ENCODE measurements at places on chromosomes 7 and 10.

DNA sequence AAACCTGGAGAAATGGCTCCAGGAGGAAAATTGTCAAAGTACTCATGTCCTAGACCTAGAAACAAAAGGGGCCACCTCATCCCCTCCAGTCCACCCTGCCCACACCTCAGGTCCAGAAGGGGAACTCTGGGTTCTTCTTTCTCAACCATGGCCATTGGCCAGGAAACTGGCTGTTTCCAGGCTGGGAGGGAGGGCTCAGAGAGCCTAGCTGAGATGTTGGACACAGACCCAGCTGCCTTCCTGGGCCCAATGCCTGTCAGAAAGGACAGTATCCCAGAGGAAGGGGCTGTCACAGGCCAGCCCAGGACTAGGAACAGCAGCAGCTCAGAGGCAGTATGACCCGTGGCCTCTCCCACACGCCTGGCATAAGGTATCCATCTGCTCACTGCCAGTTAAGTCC, 9.6 kb downstream of the GRID1 start:
- no peak for DNase-seq

DNA sequence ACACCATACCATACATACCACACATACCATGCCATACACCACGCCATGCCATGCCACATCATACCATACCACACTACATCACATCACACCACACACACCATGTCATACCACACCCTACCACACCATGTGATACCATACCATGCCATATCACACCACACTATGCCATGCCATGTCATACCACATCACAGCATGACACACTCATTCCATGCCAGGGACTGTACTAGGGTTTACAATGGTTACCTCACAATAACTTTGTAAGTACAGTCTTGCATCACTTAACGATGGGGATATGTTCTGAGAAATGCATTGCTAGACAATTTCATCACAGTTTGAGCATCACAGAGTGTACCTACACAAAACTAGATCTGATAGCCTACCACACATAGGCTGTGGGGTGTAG, 14.5 kb downstream of the PYROXD2 start:
- no peak for DNase-seq

DNA sequence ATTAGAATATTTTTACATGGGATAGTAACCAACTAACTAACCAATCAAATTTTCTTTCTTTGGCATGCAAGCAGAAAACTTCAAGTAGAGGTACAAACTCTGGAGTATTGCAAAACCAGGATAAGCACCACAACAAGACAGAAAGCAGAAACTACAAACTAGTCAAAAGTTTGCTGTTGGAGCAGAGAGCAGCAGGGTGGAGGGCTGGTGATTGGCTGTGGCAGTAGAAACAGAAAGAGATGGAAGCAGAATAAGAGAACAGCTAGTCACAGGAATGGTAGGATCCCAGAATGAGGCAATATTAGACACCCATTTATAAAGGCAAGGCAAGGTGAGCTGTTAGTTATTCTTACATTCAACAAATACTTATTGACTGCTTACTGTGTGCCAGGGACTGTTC, 6.8 kb upstream of the MACC1 start:
- no peak for DNase-seq

GRCh38 chr10:57015187-57015586, 654.1 kb upstream of the ZWINT start:
- no peak for DNase-seq

- no peak for DNase-seq
These were observed 259.5 kb downstream of the GRID1 start for GRCh38 chr10:86107131-86107530.

DNA sequence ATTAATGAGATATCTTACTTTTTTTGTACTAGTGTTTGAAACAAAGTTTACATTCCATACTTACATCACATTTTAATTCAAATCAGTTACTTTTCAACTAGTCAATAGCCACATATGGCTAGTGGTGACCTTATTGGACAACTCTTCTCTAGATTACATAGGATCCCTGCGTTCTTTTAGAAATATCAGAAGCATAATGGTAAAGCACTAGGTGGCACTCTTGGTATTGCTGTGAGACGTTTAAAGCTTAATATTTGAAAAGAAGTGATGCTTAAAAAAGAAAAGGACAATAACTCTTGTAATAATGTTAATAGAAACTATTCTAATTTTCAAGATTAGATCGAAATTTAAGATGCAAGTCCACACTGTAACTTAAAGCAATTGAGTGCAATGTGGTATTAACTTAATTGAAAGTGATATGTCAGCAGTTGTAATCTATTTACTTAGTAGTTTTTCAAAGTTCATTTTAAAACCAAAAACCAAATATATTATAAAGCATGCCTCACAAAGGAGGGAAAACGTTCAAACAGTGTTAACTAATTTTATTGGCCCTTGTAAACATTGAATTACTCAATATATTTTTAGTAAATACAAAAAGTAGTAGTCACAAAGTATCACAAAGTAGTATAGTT, 339.1 kb downstream of the ATRNL1 start:
- DNase-seq, result peak; percentile 6

- no peak for DNase-seq
These were observed 172.1 kb downstream of the CYP26A1 start for GRCh38 chr10:93245779-93246178.

DNA sequence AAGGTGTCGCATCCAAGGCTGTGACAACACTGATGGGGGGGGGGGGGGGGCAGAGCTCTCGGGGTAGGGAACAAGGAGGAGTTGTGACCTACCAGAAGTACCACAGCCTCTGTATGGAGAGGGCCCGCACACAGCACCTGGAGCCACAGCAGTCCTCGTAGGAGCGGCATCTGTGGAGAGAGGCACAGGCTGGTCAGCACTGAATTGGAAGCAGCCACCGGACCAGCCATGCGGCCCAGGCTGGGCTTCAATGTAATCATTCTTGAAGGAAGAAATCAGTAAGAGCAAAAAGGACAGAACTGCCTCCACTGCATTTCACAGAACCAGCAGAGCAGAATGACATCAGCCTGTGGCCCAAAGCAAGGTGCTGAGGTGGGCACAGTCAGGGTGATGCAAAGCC, 74.8 kb downstream of the VOPP1 start:
- no peak for DNase-seq

- no peak for DNase-seq
These were observed 22.8 kb downstream of the GLI3 start for GRCh38 chr7:42214060-42214679.

DNA sequence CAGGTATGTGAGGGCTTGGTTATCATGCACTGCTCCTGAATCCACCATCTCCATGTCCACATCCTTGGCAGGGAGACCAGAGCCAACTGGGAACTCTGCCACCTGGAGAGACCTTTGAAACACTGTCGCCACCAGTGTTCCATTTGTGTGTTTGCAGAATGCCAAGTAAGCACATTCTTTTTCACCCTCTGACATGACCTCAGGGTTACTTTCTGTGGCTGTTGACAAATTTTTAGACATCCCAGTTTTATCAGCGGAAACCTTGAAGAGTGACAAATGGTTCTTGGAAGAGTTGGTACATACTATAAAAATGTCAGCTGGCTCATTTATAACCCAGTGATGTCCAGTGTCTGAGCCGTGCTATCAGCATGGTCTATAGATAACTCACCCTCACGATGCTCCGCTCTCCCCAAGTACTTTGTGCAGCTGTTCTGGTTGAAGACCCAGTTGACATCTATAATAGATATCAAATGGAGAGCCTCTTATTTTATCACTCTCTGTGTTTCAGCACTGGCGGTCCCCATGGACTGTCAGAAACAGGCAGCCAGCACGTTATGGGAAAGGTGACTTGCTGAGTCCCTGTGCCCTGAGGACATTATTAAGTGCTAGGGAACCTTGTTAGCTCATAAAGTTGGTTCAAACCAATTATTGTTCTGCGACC, 563.1 kb upstream of the GALNT17 start:
- no peak for DNase-seq

DNA sequence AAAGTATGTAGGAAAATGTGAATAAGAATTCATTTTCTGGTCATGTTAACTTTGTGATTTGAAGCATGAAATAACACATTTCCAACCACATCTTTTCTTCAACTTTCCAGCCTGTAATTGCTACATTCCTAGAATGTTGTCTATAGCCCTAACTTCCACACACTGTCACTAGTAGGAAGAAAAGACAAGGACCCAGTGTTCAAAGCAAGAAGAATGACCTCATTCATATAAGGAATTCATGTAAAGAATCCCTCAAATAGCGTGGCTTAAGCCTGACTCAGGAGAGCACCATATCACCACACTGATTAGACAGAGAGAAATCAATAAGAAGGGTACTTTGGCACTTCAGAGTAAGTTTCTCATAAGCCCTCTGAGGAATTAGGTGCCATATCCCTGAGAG, 318.7 kb upstream of the CHRM2 start:
- no peak for DNase-seq

- no peak for DNase-seq
These were observed 1123.5 kb upstream of the LRRN3 start for GRCh38 chr7:109967406-109967805.

GRCh38 chr10:69908124-69908523, 106.4 kb downstream of the COL13A1 start:
- DNase-seq, result no peak

GRCh38 chr10:28926932-28927331, 249.6 kb downstream of the BAMBI start:
- DNase-seq, result no peak

DNA sequence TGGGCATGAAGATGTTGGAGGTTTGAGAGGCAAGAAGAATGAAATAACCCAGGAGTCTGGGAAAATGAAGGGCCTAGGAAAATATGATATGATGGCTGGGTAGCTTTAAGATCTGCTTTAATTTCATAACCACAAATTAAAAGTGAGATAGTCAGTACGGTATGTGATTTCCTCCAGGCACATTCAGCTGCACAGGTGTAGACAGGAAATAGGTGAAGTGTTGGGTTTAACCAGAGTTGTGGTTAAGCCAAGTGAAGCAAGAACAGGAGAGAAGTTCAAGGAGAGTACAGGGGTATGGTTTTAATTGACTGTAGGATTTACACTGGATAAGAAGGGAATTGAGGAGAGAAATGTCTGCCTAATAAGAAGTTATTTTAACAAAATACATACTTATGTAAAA, 2.6 kb downstream of the PNLIPRP3 start:
- no peak for DNase-seq

DNA sequence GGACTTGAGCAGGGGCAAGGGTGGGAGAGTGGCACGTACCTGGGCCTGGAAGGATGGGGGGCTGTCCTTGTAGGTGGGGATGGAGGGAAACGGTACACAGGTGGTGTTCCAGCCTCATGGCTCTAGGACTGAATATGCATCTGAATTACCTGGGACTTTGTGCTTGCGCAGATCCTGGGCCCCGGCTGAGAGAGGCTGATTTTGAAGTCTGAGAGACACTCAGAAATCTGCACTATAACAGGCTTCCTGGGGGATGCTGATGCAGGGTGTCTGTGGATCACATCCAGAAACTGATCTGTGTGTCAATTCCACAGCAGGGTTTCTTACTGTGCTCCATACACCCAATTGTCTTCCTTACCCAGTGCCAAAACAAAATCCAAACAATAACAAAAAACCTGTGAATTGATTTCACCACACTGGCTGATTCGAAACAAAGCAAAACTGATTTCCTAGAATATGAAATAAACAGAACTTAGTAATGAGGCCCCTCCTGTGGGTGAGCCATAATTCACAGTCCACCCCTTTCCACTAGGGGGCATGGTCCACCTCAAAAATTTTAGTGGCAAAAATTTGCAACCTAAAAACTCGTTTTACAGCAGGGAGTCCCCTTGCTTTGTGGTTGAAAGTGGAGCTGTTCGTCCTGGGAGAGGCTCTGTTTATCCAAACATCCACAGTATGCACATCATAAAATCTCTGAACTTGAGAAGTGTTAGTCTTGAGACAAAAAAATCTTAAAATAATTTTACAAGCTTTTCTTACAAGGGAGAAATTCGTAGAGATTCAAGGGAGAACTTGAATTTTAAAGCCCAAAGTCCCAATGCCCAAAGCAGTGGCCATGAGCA, 32.0 kb upstream of the PLEKHA1 start:
- DNase-seq, result no peak

GRCh38 chr7:92260248-92260781, 14.5 kb downstream of the ANKIB1 start:
- DNase-seq, result no peak

DNA sequence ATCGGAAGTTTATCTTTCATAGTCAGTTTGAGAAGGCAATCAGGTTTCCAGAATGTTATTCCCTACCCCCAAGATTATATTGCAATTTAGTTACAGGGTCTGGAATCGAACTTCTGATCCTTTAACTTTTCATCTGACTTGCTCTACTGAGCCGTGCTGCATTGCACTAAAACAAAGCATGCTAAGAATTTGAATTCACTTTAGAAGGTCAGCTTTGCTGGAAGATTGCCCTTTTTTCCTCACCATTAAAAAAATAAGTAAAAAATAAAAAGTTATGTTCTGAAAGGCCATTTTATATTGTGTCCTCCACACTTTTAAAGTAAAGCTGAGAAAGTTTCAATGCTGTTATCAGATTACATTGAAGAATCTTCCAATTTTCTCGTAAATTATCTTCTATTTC, 388.8 kb upstream of the PHF14 start:
- DNase-seq, result no peak

DNA sequence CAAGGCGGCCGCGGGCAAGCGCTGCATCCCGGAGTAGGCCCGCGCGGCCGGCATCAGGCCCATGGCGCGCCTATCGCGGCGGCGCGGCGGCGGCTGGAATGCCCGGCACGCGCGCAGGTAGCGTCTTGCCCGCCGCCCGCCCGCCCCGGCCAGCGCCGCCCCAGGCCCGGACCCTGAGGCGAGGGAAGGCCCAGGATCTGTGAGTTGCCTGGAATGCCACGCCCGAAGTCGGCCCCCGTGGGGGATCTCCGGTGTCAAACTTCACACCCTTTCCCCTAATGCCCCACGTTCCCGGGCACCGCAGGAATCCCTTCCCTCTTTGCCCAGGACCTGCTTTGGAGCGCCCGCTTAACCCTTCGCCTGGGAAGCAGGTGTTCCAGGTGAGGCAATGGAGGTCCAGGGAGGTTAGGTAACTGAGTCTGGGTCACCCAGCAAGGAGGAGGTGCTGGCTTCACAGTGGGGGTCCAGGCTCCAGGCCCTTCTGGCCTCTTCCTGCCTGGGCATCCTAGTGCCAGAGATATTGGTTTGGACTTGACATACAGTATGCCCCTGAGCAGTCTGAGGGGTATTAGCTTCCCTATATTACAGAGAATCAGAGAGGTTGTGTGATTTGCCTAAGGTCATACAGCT, 138.1 kb downstream of the ARHGAP22 start:
- no peak for DNase-seq

GRCh38 chr7:22320416-22320815, 36.5 kb downstream of the RAPGEF5 start:
- no peak for DNase-seq

DNA sequence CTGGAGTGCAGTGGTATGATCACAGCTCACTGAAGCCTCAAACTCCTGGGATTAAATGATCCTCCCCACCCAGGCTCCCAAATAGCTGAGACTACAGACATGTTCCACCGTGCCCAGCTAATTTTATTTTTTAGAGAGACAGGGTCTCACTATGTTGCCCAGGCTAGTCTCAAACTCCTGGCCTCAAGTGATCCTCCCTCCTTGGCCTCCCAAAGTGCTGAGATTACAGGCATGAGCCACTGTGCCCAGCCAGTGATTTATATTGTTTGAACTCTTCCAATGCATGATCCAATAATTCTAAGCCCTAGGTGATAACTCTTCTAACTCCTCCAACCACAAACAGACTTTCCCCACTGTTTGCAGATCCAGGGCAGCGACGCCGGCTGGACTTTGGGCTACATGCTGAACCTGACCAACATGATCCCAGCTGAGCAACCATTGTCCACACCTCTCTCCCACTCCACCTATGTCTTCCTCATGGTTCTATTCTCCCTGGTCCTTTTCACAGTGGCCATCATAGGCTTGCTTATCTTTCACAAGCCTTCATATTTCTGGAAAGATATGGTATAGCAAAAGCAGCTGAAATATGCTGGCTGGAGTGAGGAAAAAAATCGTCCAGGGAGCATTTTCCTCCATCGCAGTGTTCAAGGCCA, 41.8 kb upstream of the CC2D2B start:
- no peak for DNase-seq

All from DMS153 (cell line).